ENCODE measurements at places on chromosomes 12 and 14.

GRCh38 chr14:72742838-72743195 lies 151.1 kb downstream of the DPF3 start:
- no peak for DNase-seq

- DNase-seq: no peak
Observed at GRCh38 chr12:132329720-132330548, 545 bp upstream of the GALNT9 start.

DNA sequence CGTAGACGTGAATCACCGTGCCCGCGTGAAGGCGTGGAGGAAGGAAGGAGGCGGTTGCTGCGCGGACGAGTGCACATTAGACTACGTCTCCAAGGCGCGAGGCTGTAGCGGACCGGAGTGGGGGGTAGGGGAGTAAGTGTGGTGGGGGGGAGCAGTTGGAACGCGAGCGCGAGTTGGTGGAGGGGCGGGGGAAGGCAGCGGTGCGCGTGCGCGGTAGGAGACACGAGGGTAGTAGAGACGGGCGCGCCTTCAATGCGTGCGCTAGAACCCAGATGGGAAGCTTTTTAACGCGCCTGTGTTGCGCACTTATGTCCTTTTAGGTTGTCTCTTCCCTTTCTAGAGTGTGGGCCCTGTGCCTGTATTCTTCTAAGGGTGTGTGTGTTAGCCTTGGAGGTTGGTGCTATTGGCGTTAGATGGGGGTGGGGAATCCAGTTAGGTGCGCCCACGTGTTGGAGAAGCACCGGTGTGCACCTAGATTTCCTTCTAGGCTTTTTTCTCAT lies 604 bp downstream of the EIF4B start:
- no peak for DNase-seq

DNA sequence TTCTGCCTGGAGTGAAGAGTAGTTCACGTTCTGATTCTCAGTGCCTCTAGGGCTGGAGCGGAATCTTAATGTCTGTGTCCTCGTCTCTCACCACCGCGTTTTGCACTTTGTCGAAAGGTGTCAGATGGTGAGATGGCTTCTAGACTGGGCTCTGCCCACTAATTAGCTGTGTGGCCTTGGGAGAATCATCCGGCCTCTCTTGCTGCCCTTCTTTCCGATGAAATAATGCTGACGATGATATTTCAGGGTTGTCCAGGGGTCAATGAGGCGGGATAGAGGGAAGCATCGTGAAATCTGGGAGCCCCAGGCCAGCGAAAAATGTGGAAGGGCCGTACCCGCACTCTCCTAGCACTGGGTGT lies 811 bp upstream of the GALNT16 start:
- DNase-seq: no peak

DNA sequence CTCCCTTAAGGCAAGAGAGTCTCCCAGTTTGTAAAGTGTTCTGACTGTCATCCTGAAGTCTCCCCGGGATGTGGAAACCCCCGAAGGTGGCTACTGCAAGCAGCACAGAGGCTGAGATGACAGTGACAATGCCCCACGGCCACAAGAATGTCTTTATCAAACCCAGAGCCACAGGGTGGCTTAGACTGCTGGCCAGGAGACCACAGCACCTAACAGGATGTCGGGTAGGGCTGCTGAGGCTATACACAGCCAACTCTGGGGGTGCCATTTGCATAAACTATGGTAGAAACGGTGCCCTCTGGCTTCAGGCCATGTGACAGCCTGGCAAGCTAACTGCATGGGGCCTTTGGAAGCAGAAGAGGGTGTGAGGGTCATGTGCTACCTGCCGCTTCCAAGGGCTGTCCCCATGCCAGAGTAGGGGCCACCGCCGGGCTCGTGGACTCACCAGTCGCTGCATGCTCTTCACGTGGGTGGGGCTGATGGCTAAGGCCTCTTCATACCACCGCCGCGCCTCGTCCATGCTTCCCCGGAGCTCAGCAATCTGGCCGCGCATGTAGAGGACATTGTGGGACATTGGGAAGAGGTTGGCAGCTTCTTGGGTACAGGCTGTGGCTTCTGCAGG lies 180.9 kb downstream of the CALM1 start:
- no peak for DNase-seq

DNA sequence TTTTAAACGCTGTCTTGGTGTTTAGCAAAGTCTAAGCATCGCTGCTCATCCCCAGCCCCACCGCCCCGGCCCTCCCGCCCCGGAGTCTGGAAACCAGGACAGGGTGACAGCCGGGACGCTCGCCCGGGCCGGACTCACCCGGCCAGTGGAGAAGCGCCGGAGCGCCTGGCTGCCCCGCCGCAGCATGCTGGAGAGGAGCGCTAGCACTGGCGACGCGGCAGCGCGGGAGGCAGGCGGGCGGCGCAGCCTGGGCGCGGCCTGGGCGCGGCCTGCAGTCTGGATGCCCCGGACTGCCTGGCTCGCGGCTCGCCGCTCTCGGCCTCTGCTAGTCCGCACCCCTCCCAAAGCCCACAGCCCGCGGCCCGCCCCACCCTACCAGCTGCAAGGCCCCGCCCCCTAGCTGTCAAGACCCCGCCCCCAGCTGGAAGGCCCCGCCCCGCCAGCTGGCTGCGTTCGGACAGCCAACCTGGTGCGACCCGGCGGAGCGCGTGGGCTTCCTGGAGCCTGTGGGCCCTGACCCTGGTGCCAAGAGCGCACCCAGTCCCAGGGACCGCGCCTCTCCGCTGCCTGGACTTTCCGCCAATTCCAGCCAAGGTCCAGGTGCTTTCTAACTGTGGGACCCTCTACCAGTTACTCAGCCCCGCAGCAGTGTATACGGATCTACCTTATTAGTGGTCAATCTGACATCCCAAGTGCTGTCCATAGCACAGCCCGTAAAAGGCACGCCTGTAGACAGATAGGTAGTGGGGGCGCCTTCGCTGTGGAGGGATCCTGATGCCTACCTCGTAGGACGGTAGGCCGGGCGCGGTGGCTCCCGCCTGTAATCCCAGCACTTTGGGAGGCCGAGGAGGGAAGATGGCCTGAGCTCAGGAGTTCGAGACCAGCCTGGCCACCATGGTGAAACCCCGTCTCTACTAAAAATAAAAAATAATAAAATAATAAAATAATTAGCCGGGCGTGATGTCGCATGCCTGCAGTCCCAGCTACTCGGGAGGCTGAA lies at the start of gene ALDH1L2:
TSS of gene ALDH1L2 (minus strand) at position 208 of the 1,000 bp plus-strand sequence. CDS start at position 186, 22 bp downstream.
- DNase-seq: no peak

DNA sequence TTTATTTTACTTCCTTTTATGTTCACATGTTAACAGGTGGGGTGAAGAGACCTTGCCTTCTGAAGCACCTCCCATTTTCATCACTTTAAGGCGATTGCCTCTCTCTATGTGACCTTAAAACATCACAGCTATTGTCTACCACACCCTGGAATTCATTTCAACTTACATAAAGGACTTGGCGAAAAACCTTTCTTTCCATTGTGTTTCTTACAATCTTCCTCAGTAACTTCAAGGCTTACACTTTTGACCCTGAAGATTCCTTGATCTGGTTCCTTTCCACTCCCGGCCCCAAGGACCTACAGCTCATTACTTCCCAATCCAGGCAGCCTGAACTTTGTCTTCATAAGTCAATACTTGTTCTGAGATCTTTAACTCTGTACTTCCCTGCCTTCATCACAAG lies 443.3 kb downstream of the ADAMTS20 start:
- DNase-seq: no peak

All from retinal pigment epithelial cell (primary cell).